Right cardiac atrium (tissue), 5 donors: ENCODE measurements at places on chromosomes 3 and 15. TPM values are rescaled to one million over a fixed set of nuclear protein-coding genes. Genes with fewer than 3 reads are reported as not detected.

GRCh38 chr3:159928666-159929065, 60.0 kb upstream of the IL12A start:
- no peak for DNase-seq

Gene UTS2B
- 0.42 TPM for total RNA-seq

DNA sequence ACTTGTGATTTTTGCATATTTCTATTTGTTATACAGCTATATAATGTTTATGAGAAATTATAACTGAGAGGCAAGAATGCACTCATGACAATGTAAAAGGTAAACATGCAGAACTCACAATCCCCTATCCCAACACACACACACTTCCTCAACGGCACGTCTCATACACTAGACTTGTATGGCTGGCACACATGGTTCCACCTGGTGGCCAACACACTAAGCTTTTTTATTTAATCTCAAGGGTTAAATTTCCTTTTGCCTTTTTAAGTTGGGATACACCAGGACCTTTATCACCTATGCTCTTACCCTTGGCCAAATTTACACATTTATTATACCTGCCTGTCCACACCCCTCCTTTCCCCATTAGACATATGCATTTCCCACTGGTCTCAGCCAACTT, 88.6 kb upstream of the PSMD6 start:
- DNase-seq = no peak

GRCh38 chr15:50137330-50137761, 18.3 kb upstream of the ATP8B4 start:
- no peak for DNase-seq

Gene RTP4
- 1.9 TPM for total RNA-seq

GRCh38 chr3:112464264-112464663, 35.0 kb downstream of the BTLA start:
- DNase-seq = no peak

DNA sequence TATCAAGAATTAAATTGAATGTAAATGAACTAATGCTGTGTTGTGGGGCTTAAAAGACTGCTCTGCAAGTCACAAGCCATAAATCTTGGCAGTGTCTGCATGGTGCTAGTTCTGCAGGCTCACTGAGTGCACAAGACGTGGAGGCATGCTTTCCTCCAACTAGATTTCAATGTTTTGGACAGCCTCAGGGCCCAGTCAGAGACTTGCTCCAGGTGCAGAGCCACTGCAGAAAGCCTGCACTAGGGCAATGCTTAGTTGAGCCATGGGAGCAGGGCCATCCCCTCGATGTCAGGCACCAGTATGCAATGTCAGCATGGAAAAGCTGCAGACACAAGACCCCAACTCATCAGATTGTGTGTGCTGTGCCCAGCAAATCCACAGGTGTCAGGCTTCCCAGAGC, 234.5 kb upstream of the CDIN1 start:
- DNase-seq = no peak

- DNase-seq = no peak
Observed at GRCh38 chr3:171165499-171165921, 139.0 kb upstream of the SLC2A2 start.

- DNase-seq = no peak
Observed at GRCh38 chr3:190697901-190698300, 164.6 kb downstream of the GMNC start.

DNA sequence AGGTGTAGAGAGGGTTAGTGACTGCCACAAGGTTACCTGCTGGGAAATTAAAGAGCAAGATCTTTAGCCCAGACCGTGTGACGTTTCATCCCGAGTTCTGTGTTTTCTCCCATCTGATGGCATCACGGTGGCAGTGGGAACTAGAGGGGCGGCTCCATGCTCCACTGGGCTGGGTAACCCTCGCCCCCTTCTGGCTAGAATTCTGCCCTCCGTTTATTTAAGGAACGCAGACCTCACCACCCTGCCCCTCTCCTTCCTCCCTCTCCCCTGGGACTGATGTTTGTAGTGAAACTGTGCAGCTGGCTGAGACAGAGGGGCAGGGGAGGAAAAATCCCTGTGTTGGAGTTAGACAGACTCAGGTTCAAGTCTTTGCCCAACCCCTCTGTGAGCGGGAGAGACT, 65.6 kb downstream of the ITGA11 start:
- peak; percentile 48 for DNase-seq

DNA sequence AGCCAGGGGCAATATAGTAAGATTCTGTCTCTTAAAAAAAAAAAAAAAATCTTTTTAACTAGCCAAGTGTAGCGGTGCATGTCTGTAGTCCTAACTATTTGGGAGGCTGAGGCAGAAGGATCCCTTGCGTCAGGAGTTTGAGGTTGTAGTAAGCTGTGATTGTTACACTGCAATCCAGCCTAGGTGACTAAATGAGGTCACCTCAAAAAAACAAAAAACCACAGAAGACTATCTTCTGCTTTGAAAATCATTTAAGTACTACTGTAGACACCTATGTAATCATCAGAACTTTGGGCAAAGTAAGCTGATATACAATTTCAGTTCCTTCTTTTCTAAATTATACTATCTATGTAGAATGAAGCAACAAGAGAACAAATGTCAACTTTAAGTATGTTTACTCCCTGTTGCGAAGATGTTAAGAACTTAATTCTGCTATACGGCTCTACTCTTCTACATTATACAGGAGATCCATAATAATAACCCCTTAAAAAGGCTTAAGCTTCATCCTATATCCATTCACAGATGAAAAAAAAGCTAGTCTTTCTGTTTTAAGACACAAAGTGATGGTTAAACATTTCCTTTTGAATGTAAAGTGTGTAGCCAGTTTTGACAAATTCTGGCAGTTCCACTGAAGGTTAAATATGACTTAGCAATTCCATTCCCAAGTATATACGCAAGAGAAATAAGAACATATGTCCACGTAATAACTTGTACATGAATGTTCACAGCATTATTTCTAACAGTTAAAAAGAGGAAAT, 15.2 kb downstream of the DAZL start:
- no peak for DNase-seq

Gene ABTB1
- 37.0 TPM for total RNA-seq

DNA sequence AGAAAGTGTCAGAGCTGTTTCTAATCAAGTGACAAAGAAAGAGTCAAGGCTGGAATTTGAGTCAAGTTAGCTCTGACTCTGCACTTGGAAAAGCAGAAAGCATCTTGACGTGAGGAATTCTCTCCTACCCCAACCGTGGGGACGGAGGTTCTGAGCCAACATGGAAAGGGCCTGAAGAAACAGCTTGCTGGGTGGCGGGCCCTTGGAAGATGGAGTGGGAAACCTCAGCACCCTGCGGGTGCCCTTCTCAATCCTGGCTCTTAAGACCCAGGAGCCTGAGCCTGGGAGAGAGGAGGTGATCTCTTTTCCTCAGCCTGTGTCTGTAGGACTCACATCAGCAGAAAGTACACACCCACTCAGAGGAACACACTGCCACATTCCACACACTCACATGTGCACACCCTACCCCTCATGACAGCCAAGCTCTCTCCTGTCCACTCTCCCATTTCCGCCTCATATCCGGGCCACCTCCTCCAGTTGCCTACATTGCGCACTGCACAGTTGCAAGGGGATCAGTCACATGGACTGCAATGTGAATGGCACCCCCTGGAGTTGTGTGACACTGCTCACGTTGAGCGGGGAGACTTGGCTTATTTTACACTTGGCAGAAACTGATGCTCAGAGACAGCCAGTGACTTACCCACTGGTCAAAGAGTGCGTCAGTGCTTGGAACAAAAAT, 101.5 kb upstream of the SLC6A6 start:
- DNase-seq = peak; percentile 69

GRCh38 chr15:97993310-97993738, 32.8 kb downstream of the ARRDC4 start:
- DNase-seq = no peak

DNA sequence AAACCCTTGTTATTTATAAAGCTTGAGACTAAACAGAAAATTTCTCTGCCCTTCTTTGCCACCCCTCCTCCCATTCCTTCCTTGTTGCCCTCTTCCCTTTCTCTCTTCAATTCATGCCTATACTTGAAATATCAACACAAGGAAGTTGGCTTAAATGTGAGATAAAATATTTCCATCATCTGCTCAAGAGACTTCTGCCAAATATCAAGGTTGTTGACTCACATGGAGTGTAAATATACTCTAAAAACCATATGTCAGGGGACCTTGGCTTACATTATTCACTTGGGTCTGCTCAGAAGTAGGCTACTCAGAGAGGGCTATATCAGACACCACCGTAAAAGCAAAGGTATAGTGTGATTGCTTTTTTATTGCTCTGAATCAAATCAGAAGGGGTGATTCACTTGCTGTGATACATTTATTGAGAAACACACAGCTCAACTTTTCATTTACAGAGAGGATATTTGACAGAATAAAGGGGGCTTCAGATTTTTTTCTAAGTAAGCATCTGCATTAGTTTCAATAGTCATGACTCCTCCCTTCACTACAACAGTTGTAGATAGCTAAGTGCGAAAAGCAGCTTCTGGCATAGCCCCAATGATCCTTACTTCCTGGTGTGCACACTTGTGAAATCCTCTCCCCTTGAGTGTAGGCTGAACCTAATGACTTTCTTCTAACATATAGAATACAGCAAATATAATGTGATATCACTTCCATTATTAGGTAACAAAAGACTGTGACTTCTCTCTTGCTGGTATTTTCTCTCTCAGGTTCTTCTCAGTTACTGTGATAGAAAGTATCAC, 386.2 kb downstream of the EFHB start:
- DNase-seq = no peak

Gene SLC27A2
- total RNA-seq = not detected

DNA sequence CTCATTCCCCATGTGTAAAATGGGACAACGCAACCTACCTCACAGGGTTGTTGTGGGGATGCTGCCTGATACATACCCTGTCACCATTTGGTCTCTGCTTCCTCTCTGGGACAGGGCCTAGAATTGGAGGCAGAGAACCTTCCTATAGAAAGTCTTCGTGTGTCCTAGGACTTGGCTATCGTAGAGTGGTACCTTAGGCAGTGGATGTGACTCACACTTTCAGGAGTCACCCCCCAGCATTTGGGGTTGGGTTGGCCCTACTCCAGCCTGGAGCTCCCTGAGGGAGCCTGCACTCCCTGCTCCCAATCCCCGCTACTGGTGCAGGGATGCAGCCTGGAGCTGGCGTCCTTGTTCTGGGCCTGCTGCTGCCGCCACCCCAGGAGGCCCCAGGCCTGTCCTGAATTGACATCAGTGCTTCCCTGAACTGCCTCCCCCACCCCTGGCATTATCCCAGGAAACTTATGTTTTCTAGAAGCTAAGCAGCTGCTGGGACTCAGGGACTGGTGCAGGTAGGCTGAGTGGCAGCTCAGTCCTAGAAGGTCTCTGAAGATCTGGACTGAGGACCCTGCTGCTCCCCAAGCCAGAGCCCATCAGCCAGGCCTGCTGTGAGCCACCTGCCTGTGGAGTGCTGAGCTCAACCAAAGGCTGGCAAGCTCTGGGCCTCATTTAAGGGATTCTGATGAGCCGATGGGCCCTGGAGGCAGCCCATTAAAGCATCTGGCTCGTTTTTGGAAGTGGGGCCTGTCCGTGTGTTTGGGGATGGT, 9.9 kb downstream of the C15orf39 start:
- no peak for DNase-seq

Gene ADAMTSL3
- total RNA-seq = 46.9 TPM

GRCh38 chr3:170033489-170033888, 4.3 kb upstream of the GPR160 start:
- no peak for DNase-seq

Gene NR2F2
- 44.3 TPM for total RNA-seq

GRCh38 chr15:69665641-69666111, 213.1 kb downstream of the RPLP1 start:
- no peak for DNase-seq

Gene ALDH1A2
- total RNA-seq = 60.2 TPM

DNA sequence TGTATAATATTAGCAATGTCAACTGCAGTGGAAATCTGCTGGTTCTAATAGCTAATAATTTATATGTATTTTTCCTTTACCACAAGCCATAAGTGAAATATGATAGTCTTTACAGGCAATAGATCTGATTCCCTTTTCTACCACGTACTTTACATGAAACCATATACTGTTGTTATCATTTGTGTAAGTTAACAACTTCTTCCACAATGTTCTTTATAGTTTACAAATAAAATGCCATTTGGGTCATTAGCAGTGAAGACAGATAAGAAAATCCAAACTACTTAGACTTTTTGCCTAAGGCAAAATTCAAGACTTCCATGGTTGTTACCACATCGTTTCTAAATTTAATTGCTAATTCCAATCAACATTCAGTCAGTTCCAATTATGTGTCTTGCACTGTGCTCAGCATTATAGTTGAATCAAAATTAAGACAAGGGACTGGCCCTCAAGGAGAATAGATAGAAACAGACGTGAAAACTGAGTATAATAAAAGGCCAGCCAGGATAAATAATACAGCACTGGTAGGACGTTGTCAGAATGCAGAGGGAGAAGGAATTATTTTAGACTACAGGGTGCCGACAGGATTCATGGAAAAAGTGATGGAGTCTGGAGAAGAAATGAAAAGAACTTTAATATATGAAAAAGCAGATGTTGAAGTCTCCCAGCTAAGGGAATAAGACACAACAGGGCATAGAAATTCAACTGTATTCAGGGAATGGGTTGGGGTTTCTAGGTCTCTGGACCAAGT, 249.8 kb downstream of the ALCAM start:
- DNase-seq = no peak

DNA sequence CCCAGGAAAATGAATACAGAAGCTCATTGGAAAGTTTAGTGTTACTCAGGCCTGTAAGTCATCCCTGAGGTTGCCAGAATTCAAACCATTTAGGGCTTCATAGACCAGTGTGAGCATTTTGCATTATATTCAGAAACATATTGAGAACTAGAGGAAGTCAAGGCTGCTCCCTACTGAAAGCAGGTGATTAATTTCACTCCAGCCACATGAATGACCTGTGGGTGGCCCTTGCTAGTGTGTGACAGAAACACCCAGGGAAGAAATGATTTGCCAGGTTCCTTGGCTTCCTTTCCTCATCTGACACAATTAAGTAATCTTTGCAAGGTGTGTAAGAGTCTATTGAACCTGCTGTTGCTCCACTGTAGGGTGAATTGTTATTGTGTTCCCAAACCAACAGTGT, 61.8 kb downstream of the GAP43 start:
- no peak for DNase-seq
